ENCODE measurements at places on chromosomes 3 and 15. TPM values are rescaled to one million over a fixed set of nuclear protein-coding genes. Genes with fewer than 3 reads are reported as not detected.

NME9 gene
- 6.4 TPM for total RNA-seq

GLCE gene
- total RNA-seq = 125 TPM

NGRN gene
- total RNA-seq = 121 TPM

CLDN1 gene
- 0.45 TPM for total RNA-seq

PLA2G4E gene
- not detected for total RNA-seq

THRB gene
- 7.7 TPM for total RNA-seq
